ENCODE measurements at places on chromosomes 7 and 10.

GRCh38 chr7:47573758-47574481 is 8.0 kb downstream of the TNS3 start:
- peak; percentile 81 for DNase-seq

GRCh38 chr10:17200912-17201793 is at the start of gene TRDMT1:
TSS of gene TRDMT1 (minus strand) at chr10:17201672. CDS start at chr10:17201634, 38 bp downstream.
- peak; percentile 97 for DNase-seq

DNA sequence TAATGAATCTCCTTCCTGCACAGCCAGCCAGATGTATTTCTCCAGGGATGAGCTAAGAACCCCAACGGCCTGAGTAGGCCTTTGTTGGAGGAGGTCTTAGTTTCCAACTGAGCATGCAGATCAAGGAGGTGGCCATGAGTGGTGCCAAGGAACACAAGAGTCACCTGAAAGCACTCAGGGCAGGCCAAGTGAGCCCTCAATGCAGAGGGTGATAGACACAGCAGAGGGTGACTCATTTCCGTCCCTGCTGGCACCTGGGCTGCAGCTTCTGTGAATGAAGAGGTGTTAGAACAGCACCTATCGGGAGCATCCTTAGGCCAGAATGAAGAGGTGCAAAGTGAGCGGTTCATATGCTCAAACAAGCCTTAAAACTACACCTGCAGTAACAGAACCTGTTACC is 211.8 kb downstream of the FRMD4A start:
- no peak for DNase-seq

- DNase-seq, result no peak
Observed at GRCh38 chr7:140745266-140746058, 49.0 kb downstream of the NDUFB2 start.

GRCh38 chr10:83666762-83667161 is 472.5 kb upstream of the GHITM start:
- DNase-seq, result no peak

GRCh38 chr7:31490796-31491314 is 23.0 kb upstream of the ITPRID1 start:
- no peak for DNase-seq

- no peak for DNase-seq
Observed at GRCh38 chr10:22978287-22978686, 50.4 kb downstream of the ARMC3 start.

DNA sequence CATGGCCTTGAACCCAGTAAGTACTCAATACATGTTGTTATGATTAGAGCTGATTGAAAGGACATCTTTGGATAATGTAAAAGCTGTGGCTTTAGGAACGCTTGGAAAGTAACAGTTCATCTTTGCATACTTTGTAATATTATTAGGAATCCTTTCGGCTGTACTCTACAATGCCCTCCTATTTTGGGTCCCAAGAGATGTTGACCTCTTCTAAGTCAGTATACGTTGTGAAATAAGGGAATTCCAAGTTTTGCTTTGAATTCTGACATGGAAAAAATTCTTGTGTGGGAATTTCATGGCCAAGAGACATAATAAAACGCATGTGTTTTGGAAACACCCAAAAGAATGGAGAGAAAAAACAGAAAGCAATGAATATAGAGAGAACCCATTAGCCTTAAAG is 7.7 kb downstream of the AGR3 start:
- DNase-seq, result no peak

GRCh38 chr7:36286226-36286625 is 103.4 kb upstream of the ANLN start:
- DNase-seq, result no peak

GRCh38 chr10:70167246-70167645 is 3.1 kb downstream of the SAR1A start:
- no peak for DNase-seq

GRCh38 chr7:100443096-100443840 is 7.0 kb upstream of the PPP1R35 start:
- DNase-seq, result no peak

DNA sequence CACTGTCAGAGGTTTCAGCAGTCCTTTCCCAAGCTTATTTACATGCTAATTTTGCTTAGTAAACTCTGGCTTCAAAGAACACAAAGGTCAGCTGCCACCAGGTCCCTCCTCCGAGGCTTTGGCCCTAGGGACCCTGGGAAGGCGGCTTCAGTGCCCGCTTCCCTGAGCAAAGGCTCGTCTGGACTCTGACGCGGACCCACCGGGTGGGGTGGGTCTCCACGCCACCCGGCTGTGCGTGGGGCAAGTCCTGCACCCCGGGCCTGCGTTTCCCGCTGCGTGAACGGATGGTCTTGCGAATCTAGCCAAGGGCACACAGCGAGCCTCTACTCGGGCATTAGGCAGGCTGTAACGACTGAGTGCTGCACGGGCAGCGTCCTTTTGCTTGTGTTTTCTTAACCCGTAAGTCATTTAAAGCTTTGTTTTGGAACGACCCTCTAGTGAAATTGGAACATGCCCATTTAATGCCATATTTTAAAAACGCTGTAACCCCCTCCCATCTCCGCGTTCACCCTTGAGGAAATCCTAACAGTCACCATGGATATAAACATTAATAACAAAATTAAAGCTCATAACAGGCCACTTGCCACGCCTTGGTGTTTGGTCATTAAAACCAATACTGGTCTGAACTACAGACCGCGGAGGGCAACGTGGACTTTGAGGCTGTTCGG is 828 bp downstream of the BNIP3 start:
- peak; percentile 68 for DNase-seq

DNA sequence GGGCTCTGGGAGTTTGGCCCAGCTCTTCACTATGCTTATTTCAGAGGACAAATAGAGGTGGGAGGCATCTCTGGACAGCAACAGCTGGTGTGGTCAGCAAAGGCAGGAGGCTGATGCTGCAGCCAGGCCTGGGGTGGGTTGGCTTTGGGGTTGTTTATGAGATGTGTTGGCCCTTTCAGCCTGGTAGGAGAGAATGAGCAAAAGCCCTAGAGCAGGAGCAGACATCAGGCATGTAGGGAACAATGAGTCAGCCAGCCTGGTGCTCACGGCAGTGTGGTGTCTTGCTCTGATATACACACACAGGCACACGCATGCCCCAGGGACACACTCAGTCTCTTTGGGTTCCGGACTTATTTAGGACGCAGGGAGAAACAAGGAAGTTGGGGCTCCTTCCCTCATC is 157.1 kb downstream of the PRKCQ start:
- no peak for DNase-seq

GRCh38 chr7:2710286-2710655 is 22.3 kb downstream of the AMZ1 start:
- no peak for DNase-seq

DNA sequence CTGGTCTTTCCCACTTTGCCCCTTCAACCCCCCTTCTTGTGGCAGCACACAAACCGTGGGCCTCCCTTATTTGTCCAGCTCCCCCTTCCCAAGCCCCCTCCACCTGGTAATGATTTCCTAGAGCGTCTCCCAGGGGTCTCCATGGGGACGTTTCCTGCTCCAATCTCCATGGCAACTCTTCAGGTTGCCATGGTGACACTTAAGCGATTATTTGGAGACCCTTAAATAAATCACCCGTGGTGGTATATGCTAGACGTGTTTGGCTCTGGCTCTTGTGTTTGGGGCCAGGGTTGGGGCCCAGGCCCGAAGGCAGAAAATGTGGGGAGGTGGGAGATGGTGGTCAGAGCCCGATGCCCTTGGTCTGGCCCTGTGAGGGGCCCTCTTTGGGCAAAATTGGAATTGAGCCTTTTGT is 41.1 kb upstream of the DLG5 start:
- peak; percentile 93 for DNase-seq

DNA sequence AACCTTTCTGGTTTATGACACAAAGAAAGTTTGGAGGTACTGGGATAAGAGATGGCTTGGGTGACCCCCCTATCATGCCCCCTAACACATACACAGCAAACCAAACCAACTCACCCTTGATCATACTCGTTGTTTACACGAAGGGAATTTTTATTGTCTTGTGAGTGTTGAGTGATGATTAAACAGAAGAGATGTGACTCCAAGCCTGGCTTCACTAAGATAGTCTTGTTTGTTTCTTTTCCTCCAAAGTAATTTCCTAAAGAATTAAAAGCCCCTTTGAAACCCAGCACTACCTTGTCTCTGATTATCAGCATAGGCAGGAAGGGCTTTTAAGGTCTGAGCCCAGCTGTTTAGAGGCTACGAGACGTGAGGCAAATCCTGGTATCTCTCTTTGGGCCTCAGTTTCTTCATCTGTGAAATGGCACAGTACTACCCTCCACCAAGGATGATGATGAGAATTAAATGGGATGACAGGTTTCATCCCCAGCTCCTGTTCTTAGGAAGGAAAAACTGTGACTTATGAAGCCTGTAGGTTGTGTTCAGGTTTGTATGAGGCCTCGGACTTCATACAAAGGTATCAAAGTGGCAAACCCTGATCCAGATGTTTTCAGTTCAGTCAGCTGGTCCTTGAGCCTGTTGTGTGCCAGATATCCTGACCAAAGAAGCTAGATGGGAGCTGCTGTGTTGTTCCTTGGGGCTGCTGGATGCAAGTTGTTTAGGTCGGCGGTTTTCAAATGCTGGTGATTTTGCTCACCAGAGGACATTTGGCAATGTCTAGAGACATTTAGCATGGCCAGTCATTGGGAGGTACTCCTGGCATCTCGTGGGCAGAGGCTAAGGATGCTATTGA is 51.8 kb downstream of the TCF7L2 start:
- no peak for DNase-seq

GRCh38 chr7:156158693-156159092 is 346.4 kb upstream of the SHH start:
- DNase-seq, result no peak

DNA sequence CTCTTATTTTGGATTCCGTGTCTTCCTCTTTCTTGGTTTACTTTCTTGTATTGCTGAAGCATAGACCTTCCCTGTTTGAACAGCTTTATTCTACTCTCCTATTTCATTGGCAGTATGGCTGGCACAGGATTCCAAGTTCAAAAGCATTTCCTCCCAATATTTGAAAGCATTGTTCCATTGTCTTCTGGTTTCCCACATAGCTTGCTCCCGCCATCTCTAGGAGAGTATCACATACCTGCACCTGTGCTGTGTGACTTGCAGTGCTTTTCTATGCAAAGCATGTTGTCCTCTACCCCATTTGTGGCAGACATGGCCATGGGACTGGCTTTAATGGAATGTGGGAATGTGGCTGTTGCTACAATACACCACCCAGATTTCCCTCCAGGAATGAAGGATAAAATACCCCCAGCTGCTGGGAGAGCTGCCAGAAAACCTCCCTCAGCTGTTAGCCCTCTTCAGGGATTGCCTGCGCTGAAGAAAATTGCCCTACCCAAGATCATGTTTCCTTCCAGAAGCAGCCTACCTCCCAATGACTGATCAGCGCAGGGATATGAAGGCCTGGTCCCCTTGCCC is 6.9 kb upstream of the MYOF start:
- no peak for DNase-seq

DNA sequence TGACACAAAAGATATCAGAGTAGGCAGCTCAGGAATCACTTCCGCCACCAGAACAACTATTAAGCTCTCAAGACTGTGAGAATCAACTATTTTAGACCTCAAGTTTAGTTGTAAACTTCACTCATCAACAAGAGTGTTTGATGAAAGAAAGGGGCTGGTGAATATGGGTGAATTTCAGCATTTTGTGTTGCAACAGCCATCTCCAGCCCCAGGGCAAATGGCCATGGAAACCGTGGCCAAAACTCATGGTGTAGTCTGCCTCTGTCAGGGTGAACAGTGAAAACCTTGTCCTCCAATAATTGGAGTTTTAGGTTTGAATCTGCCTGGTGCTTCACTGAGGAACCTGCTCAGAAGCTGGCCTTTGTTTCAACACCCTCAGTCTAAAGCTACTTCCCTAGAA is 60.0 kb downstream of the POLR1F start:
- DNase-seq, result no peak

GRCh38 chr7:138900035-138900828 is 81.0 kb downstream of the KIAA1549 start:
- DNase-seq, result no peak

- no peak for DNase-seq
Observed at GRCh38 chr10:22420787-22421517, 75.7 kb downstream of the SPAG6 start.

DNA sequence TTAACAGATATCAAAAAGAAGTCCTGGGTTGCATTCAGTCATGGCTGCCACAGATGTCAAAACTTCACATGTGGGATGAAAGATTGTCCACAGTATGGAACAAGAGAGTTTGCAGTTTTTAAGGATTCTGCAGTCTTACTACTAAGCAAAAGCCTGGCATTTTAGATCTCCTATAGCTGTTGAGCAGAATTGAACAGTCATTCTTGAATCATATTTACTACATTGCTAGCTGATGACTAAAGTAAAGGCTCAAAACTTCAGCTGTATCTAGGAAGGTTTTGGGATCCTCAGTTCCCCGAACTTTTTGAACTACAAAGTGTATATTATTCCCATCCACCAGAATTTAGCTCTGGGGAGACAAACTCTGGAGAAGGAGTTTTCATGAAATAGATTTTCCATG is 31.0 kb downstream of the BET1 start:
- DNase-seq, result no peak

DNA sequence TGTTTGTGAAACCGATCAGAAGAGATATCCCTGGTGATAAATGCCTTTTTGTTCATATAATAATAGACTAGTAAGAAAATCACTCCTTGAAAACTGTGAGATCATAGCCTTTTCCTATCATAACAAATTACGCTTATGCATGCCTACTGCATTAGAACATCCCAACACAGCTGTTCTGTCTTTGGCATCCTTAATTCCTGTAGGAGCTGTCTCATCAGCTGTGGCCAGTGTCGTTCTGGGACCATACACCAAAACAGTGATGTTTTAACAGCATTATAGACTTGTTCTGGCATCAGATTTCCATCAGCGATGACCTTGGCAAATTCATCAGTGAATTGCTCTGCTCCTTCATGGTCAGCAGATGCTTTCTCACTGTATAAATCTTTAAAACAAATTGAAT is 423.6 kb upstream of the LRGUK start:
- DNase-seq, result peak; percentile 56

DNA sequence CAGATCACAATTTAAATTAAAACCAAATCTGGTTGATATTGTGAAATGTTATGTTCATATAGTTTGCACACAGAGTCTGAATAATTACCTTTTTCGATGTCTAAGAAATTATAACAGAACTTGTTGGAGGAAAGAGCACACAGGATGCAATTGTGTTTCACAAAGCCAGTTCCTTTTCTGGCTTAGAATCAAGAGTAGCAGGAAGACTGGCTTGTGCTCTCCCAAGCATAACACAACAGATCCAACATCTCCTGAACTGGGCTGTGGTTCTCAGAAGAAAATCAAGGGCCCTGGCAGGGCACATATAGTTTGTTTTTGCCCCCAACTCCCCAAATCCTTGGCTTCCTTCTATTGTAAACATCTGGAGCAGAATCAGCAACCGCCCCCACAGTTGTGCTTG is 62.7 kb downstream of the LRRC4 start:
- DNase-seq, result no peak

Data from eye (tissue), 1 donor.